ENCODE measurements at places on chromosomes 2 and 18. TPM values are rescaled to one million over a fixed set of nuclear protein-coding genes. Genes with fewer than 3 reads are reported as not detected.

- DNase-seq = peak; percentile 22
Observed at GRCh38 chr2:11534746-11535484, 1.1 kb downstream of the GREB1 start.

DNA sequence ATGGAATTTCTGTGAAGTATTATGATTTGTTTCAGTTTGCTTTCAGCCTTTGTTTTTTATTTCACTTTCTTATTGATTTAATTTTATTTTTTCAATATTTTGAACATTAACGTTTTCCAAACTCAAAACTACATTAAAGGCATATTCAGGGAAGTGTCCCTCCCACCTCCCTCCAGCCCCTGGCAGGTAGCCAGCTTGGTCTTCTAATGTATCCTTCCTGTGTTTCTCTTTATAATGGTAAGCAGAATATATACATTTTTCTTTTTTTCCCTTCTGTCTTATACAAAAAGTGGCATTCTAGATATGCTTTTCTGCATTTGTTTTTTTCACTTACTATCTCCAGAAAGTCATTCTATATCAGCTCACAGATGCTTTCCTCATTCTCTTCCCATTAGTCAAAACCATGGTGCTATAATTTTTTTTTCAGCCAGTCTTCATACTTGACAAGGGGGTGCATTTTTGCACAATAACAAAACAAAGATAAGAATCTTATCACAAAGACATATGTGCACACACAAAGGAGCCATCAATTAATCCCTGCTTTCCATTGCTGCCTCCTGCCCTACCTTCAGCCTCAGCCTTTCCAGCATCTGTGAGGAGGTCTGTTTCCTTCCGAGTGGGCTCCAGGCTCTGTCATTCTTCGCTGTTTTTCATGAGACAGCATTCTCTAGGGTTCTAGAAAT lies 33.7 kb upstream of the TMEM177 start:
- no peak for DNase-seq

- DNase-seq = no peak
Observed at GRCh38 chr2:232634206-232635150, 1.1 kb downstream of the EFHD1 start.

DNA sequence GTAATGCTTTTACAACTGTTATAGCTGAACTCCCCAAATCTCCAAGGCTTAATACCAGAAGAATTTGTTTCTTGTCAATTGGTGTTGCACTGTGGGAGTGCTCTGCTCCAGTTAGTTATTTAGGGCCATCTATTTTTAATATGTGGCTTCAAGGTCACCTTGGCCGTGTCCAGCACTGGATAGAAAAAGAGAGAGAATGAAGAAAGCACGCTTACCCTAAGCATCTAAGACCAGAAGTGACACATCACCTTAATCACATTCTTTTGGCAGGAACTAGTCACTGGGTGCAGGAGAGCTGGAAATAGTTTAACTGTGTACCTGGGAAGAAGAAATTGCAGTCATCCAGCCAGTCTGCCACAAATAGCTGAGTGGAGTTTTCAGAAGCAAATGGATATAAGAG lies 78.8 kb downstream of the VWC2L start:
- DNase-seq = no peak

DNA sequence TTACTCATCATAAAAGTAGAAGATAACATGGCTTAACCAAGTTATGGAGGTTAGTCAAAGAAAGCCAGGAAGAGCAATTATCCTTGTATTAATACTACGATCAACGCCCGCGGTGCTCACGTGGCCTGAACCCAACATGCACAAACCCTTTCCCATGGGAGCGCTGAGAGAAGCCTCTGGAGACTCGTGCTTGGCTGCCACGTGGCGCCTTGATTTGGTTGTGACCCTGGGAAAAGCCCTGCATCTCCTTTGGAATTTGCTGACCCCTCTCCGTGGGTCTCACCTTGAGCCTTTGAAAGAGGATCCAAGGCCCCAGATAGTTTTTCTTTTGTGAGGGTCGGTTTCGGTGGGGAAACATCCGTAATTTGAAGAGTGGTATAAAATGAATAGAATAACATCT lies 255.6 kb downstream of the DCDC2C start:
- DNase-seq = no peak

- no peak for DNase-seq
Observed at GRCh38 chr2:168404764-168405163, 51.3 kb upstream of the CERS6 start.

DNA sequence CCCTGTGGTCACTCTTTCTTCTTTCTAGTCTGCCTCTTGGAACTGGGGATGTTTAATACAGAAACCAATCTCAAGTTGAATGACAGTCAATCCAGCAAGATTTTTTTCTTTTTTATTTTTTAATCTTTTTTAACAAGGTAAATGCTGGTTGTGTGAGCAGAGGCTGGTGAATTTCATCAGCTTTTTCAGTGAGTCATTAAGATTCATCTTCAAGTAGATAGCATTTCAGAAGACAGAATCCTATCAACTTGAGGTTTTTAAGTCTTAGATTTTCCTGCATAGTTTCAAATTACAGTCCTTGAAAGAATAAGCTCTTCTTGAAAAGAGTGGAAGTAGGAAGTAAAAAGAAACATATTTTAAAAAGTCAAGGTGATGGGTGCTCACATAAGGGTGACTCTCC lies 12.4 kb downstream of the SLC8A1 start:
- no peak for DNase-seq

GRCh38 chr2:193153576-193153975 lies 958.8 kb upstream of the TMEFF2 start:
- no peak for DNase-seq

GRCh38 chr2:9678544-9678943 lies 47.7 kb upstream of the YWHAQ start:
- DNase-seq = no peak

GRCh38 chr2:202034249-202035088 lies 814 bp downstream of the FZD7 start:
- peak; percentile 38 for DNase-seq

RAB6C gene
- not detected for total RNA-seq

VIL1 gene
- not detected for total RNA-seq

ALPI gene
- not detected for total RNA-seq

DLGAP1 gene
- total RNA-seq = 0.45 TPM

WDPCP gene
- 5.0 TPM for total RNA-seq

YPEL5 gene
- 43.4 TPM for total RNA-seq
